Hypothalamus (tissue), 51 donors: ENCODE measurements at places on chromosomes 11 and 22.
A peak's percentile ranks its signal among the peaks of the same experiment; 100 is the strongest.

- no peak for DNase-seq
Measured at GRCh38 chr22:36660510-36660840, 43.1 kb downstream of the CACNG2 start.

DNA sequence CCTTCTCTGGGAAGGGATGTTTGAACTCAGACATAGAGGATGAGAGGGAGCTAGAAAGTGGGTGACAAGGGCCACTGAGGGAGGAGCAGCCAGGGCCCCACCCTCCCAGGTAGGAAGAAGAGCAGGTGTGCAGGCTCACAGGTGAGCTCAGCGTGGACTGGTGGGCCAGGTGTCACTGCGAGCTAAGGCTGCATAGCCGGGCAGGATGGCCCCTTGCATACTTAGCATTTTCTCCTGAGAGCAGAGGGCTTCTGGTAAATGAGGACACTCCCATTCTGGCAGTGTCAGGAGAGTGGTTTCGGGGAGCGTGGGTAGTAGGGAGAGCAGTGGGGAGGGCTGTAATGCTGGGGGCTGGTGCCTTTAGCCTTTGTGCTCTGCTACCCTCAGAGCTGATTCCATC is 843.4 kb downstream of the TBC1D22A start:
- no peak for DNase-seq

DNA sequence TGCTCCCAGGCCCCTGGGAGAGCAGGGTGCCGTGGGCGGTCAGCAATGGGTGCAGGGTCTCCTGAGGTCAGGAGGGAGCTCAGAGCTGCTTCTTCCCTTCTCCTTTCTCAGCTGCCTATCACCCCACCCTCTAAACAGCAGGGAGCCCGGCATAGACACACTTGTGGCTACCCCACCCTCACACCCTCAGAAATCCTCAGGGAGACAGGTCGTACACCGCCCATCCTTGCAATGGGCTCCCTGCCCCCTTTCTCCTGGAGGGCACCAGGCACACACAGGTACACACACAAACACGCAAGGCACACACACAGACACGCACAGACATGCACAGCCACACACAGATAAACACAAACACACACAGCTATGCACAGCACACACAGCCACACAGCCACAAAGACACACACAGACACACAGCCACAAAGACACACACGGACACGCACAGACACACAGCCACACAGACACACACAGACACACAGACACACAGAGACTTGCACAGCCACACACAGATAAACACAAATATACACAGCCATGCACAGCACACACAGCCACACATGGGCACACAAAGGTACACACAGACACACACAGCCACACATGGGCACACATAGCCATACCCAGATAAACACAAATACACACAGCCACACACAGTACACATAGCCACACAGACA is 44.9 kb upstream of the TH start:
- no peak for DNase-seq

DNA sequence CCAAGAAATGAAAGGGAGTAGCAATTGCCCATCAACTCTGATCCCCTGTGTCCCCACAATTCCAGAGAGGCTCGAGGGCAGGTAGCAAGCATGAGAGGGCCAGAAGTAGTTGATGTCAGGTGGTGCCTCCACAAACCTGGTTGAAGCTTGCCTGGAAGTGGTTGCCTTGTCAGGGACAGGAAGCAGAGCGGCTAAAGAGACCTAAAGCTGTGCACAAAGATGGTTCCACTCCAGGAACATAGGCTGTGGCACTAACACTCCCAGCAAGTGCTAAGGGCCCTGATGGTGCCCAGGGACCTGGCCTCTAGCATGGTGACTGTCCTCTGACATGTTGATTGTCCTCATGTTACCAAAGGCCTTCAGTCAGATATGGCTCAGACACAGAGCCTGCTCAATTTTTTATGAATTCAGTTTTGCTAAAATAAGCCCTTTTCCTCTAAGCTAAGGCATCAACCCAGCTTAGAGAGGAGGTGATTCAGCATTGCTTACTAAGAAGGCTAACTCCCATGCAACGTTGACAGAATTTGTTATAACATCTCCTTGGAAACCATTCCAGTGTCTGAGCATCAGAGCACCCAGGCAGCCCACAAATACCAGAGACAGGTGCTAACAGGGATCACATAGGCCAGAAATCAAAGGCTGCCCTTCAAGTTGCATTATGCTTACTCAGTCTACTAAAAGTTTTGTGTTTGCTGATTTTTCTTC is 196.3 kb upstream of the ARHGAP20 start:
- no peak for DNase-seq

- DNase-seq, result no peak
Measured at GRCh38 chr11:115334932-115335788, 169.1 kb downstream of the CADM1 start.

DNA sequence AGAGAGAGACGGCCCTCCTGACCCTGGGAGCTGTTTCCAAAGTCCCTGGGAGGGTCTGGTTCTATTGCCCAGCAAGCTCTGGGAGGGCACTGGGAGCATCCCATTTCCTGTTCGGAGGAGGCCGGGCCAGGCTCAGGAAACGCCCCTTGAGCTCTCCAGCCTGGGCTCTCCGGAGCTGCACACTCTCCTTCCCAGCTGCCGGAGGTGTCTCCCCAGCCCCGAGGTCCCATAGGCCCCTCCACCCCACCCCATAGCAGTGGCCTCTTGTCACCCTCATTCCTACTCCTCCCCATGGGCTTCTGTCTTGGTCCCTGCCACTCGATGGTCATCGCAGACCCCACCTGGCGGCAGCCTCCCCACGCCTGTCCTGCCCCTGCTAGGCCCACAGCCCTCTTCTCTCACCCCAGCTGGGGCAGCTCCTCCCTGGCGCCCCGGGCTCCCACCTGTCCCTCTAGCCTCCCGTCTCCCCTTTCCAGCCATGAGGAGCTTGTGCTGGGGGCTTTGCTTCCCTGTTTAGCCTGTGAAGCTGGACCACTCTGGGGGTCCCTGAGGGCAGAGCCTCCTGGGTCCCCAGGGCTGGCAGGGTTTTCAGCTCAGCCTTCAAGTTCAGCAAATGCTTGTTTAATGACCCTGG is 2.8 kb downstream of the TSPAN32 start:
- DNase-seq, result no peak

GRCh38 chr11:62705880-62706849 is 1.1 kb downstream of the BSCL2 start:
- DNase-seq, result peak; percentile 87

DNA sequence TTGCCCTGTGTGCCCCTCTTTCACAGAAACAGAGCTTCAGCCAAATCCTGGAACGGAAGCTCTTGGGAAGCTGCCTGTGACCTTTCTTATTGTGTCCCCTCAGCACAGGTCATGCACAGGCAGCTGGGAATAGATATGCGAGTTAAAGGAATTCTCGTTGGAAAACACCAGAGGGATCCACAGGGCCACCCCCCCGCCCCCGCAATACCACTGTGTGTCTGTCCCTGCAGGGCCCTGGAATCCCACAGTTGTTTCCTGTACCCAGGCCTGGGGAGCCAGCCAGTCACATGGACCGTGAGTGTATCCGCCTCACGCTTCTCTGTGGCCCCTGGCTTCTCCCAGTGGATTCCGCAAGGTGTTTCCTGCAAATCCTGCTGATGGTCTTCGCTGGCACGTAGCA is 29.0 kb downstream of the TIMP3 start:
- no peak for DNase-seq

DNA sequence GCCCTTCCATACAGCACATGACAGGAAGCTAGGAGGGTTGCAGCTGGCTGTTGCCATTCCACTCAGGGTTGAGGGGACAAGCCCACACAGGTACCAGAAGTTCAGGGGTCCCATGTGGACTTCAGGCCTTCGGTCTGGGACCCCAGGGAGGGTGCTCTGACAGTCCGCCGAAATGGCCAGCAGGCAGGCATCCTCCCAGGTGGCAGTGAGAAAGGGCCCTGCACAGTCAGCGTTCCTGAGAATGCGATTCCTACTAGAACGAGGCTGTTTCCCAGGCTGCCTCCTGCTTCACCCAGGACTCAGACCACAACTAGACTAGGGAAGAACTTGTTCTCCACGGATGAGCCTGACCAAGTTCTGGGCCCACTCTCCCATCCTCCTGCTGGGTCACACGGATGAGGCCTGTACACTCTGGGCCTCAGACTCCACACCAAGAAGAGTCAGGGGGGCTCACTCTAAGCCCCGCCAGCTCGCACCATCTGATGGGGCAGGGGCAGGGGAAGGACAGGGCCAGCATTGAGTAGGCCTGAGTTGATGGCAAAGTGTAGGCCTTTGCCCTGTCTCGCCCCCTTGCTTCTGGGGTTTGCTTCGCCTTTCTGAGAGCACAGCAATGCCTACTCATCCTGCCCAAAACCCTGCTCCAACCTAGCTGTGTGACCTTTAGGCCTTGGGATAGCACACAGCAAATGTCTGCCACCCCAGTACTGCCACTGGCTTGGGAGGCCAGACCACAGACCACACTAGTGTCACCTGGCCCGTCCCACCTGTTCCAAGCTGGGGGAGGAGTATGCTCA is 14.0 kb downstream of the KCNQ1OT1 start:
- DNase-seq, result no peak

DNA sequence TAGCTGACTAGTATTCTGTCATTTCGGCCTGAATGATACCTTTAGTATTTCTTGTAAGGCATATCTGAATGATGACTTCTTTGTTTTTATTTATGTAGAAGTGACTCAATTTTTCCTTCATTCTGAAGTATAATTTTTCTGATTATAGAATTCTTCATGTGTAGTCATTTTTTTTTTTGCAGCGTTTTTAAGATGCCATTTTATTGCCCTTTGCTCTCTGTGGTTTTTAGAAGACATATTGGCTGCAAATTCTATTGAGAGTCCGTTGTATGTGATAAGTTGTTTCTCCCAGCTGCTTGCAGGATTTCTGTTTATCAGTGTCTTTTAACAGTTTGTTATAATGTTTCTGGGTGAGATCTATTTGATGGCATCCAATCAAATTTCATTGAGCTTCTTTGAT is 1224.8 kb downstream of the JRKL start:
- DNase-seq, result no peak

GRCh38 chr11:63635762-63636465 is 21.7 kb upstream of the PLAAT3 start:
- DNase-seq, result no peak

- no peak for DNase-seq
Measured at GRCh38 chr11:76230392-76230791, 24.1 kb upstream of the WNT11 start.

- DNase-seq, result no peak
Measured at GRCh38 chr22:48866906-48867681, 960.6 kb downstream of the BRD1 start.

DNA sequence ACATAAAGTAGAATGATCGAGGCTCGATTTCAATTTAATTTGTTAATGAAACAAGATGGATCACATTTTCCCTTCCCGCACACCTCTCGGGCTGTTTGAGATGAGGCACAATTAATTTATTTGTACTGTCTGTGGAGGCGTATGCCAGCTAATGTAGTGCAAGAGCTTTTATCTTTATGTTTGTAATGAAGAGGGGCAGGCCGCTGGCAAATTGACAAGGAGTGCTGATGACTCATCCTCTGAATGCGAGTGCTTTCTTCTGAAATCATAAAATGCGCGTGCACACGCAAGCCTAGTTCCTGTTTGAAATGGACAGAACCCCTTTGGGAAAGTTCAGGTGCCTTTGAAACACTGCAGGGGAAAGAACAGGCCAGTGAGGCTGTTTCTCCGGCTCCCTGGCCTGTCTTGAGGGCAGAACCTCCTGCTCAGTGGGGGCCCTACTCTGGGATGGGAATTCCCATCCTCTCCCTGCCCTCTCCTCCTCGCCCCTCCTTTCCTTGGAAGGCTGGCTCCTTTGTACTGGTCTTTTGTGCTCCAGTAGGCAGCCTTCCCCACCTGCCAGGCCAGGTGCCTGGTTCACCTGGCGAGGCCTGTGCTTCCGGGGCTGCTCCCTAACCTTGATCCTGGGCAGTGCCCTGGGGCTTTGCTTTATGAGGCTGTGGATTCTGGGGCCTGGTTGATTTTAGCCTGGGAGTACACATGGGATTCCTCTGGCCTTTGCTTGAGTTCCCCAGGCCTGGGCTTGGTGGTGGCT is 50.3 kb downstream of the TEAD1 start:
- no peak for DNase-seq

- peak; percentile 33 for DNase-seq
Measured at GRCh38 chr11:125941619-125942611, 3.9 kb upstream of the VSIG10L2 start.

GRCh38 chr11:102921587-102922220 is 33.8 kb downstream of the MMP13 start:
- DNase-seq, result no peak

GRCh38 chr11:58922479-58922878 is 16.8 kb upstream of the GLYATL1 start:
- no peak for DNase-seq

DNA sequence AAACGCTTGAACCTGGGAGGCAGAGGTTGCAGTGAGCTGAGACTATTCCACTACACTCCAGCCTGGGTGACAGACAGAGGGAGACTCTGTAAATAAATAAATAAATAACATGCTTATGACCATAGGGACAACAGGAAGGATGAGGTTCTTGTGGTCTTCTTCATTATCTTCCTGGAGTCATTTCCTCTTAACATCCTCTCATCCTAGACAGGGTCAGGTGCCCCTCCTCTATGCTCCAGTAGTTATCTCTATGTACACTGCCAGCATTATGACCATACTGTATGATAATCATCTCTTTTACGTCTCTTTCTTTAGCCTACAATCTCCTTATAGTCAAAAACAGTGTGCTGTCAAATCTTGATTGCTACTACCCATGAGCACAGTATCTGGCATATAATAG is 17.7 kb downstream of the RAB30 start:
- DNase-seq, result no peak

GRCh38 chr22:42641801-42642413 is 1.5 kb upstream of the ATP5MGL start:
- DNase-seq, result no peak

DNA sequence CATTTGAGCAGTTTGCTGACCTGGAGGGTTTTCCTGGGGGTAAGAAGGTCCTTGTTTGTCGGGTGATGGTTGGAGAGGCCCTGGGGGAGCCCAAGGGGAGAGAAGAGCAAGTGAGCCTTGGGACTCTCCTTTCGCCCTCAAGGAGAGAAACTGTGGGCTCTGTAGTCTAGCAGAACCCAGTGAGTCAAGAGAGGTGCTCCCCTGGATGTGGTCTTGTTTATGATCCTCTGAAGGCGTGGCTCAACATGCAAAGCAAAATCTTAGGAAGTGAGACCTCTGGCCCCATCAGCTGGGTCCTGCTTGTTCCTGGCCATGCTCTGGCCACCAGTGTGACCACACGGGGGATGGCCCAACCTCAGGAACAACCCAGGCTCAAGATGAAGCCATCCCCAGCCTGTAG is 66.5 kb upstream of the ALX4 start:
- DNase-seq, result no peak

DNA sequence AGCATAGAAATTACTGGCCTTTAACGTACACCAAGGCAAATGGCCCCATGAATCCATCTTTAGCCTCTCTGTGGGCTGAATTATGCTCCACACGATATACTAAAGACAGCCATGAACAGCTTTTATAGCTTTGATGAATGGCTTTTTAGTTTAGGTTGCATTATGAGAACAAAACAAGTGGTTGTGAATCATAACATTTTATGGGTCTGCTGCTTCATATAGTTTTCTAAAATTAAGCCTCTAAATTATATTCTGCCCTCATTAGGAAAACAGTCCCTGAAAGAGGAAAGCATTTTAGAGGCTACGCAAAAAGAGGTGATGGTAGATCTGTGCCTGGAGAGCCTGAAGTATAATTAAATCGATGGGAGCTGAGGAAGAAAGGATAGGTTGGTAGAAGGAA is 221.3 kb downstream of the CADM1 start:
- no peak for DNase-seq

- no peak for DNase-seq
Measured at GRCh38 chr22:40534379-40535188, 101.9 kb downstream of the MRTFA start.
